Esophagus muscularis mucosa (tissue), 4 donors: ENCODE measurements at places on chromosomes 7 and 10. TPM values are rescaled to one million over a fixed set of nuclear protein-coding genes. Genes with fewer than 3 reads are reported as not detected.

GRCh38 chr10:63227207-63227895 is 94.2 kb downstream of the NRBF2 start:
- peaks cover 40% of the 10 kb centered on the region for H3K4me1 ChIP-seq
- no peak for DNase-seq
- H3K36me3 ChIP-seq, result no peaks in the 10 kb centered on the region
- no peak overlapping the region for H3K4me3 ChIP-seq

DNA sequence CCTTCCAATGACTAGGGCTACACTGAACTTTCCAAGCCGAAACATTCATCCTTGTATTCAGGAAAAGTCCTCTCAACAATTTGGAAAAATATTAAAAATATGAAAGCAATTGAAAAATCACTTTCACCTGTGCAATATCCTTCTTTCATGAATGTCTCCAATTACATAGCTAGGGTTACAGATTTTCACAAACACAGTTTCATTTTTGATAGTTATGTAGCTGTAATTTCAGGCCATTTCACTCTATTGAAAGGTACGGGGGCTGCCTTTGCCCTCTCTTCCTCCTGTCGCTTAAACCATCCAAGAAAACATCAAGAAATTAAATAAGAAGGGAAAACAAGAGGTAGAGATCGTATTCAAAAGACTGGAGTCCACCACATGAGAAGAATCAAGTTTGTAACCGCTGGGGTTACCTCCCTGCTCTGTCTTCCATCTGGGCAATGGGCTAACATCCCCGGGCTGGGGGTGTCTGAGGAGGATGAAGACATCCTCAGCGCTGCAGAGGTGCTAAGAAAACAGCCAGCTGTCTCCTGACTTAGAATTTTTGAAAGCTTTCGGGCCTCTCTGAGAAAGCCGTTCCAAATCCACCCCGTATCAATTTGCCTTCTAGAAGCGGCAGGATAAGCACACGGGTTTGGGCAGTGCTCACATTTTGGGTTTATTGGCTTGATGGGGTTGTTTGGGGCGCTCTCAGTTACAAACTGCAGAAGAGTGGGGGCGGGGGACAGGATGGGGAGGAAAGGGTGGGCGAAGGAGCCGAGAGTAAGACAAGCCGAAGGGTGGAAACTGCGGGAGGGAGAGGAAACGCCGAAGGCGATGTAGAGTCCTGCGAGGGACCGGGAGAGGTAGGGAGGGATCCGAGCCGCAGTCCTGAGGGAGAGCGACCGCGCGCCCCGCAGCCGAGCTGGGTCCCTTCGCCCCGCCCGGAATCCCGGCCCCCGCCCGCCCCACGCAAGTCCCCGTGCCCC is 24.3 kb upstream of the VAX1 start:
- H3K27ac ChIP-seq, result no peak overlapping the region
- no peaks in the 10 kb centered on the region for H3K36me3 ChIP-seq
- H3K27me3 ChIP-seq, result peaks cover 26% of the 10 kb centered on the region
- no peak for DNase-seq

DNA sequence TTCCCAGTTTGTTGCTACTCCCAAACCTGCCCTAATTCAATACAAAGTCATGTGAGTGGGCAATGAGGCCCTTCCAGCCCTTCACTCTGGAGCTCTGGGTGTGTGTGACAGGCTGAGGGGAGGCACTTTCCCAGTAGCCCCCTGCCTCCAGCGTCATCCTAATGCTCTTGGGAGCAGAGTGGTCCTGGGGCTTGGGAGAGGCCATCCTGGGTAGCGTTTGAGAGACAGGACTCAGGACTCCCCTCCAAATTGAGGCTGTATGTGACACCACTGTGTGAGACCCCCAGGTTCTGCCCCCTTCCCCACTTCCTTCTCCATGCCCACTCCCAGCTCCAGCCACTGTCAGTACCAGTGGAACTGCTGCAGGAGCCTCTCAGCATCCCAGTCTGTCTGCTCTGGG is 6.5 kb upstream of the CRYGN start:
- H3K27ac ChIP-seq, result no peak overlapping the region
- H3K27me3 ChIP-seq, result no peaks in the 10 kb centered on the region
- no peak for DNase-seq
- H3K4me1 ChIP-seq, result peaks cover 20% of the 10 kb centered on the region
- no peaks in the 10 kb centered on the region for H3K36me3 ChIP-seq
- H3K4me3 ChIP-seq, result no peak overlapping the region

GRCh38 chr7:50377356-50377755 is 72.8 kb downstream of the FIGNL1 start:
- no peaks in the 10 kb centered on the region for H3K4me1 ChIP-seq
- DNase-seq, result no peak
- H3K27me3 ChIP-seq, result peaks cover 9% of the 10 kb centered on the region
- H3K27ac ChIP-seq, result no peak overlapping the region
- H3K36me3 ChIP-seq, result no peaks in the 10 kb centered on the region

- peak overlapping the region; percentile 64 for H3K27ac ChIP-seq
- DNase-seq, result no peak
Observed at GRCh38 chr7:135162382-135163001, 8.0 kb downstream of the CYREN start.

Gene SPDYE2
- not detected for total RNA-seq

Gene ZNF277
- total RNA-seq, result 24.9 TPM

Gene SPDYE5
- total RNA-seq, result not detected

Gene GNAT3
- total RNA-seq, result not detected
